Caki2 (cell line): ENCODE measurements at places on chromosomes 4 and X. TPM values are rescaled to one million over a fixed set of nuclear protein-coding genes. Genes with fewer than 3 reads are reported as not detected.

Gene KLHL34
- total RNA-seq = not detected in 2 replicates

Gene TMPRSS11E
- total RNA-seq = 0.96 TPM in 1 of 2 replicates, not detected in the other

Gene HDX
- 1.7 and 2.1 TPM in 2 replicates for total RNA-seq

Gene PABPC1L2A
- not detected in 2 replicates for total RNA-seq

Gene SCFD2
- 15.4 and 19.0 TPM in 2 replicates for total RNA-seq

Gene EXOC1L
- not detected in 2 replicates for total RNA-seq

Gene PRDM8
- 1.2 and 2.3 TPM in 2 replicates for total RNA-seq

Gene ADH1B
- total RNA-seq = not detected in 2 replicates

Gene FRMD7
- not detected in 2 replicates for total RNA-seq

DNA sequence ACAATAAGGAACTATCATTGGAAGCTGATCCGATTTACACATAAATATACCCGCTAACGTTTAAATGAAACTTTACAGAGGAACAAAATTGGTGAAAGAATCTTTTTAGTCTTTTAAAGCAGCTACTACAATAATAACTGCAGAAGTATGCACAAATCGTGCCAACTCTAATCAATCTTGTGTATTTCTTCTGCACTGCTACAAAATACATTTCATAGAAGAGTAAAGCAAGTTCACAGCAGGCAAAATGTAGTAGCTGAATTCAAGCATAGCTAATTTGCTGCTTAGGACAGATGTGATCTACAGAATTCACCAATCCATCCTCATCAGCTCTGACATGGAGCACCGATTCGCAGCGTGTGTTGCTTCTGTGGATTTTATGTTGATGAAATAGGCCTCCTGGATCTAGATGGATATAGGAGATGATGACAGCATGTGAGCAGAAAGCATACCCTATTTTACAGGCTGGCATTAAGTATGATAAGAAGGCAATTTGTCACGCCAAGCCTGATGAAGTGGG is 367.3 kb upstream of the FGF13 start:
- no peak for DNase-seq

DNA sequence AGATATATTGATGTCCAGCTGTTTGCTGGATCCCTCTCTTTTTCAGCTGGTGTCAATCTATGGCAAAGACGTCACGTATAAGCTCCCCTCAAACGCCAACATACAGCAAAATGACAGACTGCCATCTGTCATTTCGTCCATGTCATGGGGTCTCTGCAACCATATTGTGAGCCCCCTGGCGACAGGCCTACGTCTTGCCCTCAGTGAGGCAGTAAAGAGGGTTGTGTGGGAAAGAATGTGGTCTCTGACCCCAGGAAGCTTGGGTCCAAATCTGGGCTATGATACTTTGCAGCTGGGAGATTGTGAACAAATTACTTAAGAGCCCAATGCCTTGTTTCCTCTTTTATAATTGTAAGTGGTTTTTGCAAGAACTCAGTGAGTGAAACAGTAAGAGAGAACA is 7.4 kb downstream of the SUPT20HL2 start:
- DNase-seq = no peak

- DNase-seq = no peak
Observed at GRCh38 chr4:78065508-78066192, 8.5 kb downstream of the FRAS1 start.

GRCh38 chr4:174474457-174475075 is 47.7 kb downstream of the HPGD start:
- no peak for DNase-seq

- DNase-seq = no peak
Observed at GRCh38 chr4:140330311-140330900, 43.0 kb upstream of the SCOC start.

DNA sequence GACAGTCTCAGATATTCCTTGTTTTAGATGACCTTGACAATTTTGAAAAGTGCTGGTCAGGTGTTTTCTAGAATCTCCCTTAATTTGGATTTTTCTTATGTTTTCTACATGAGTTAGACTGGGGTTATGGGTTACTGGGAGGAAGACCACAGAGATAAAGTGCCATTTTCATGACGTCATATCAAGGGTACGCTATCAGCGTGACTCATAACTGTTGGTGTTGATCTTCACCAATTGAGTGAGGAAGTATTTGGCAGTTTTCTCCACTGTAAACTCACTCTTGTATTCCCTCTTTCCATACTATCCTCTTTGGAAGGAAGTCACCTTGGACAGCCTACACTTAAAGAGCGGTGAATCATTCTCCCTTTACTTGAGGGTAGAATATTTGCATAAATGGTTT is 56.9 kb downstream of the MAGEC1 start:
- DNase-seq = no peak

GRCh38 chrX:76434103-76434741 is 6.7 kb downstream of the MAGEE1 start:
- no peak for DNase-seq

- DNase-seq = peak; percentile 39
Observed at GRCh38 chrX:7147413-7147977, at the start of gene STS. TSS of gene STS (plus strand) at chrX:7147712. CDS start at chrX:7253200, 105,488 bp downstream.

DNA sequence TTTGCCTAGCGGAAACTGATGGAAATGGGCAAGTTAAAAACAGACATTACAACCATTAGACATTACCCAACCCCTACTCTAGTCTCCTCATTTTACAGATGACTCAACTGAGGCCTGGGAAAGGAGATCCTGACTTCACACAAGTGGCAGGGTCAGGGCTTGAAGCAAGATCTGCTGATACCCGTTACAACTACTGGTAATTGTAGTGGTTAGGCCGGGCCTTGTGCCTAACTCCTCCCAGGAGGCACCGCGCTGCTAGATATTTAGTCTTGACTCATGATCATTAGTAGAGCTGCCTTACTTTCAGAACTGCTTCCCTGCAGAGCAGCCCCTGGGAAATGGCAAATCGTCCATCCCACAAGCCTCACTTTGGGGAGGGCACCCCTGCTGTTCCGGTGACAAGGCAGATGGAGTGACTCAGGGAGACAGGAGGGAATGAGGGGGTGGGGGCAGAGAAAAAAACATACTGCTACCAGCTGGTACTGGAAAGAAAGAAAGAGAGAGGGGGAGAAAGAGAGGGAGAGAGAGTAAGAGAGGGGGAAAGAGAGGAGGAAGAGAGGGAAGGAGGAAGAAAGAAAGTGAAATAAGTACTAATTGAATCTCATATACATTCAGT is 12.2 kb downstream of the ARHGEF6 start:
- peak; percentile 84 for DNase-seq

GRCh38 chr4:102589743-102590142 is 88.6 kb downstream of the NFKB1 start:
- DNase-seq = no peak

DNA sequence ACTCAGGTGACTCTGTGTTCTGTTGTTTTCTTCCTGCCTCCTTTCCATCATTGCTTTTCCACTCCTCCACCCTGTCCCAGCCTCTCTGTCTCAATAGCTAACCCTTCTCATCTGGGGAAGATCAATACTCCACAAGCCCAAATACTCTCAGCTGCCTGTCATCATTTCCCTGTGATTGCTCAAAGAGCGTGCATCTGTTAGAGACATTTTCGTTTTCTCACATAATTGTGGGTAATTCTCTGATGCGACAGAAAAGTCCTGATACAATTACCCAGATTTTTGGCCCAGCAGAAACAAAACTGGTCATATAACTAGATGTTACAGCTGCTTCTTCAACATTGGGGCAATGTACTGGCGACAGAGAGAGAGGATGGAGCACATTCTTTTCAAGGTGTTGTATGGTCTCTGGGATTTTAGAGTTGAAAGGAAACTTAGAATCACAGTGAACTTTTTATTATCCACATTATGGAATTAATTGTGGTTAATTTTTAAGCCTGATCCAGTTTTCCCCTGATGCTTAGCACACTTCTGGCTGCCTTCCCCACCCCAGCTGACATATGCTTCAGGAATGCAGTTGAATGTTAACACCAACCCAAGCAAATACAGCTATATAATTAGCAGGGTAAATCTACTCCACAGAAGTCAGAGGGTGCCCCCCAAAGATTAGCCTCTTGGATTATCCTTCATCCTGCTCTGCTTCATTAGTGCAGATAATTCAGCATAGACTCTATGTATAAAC is 171.4 kb upstream of the ANXA3 start:
- DNase-seq = peak; percentile 44

GRCh38 chrX:121671649-121672048 is 624.2 kb downstream of the GLUD2 start:
- no peak for DNase-seq

- no peak for DNase-seq
Observed at GRCh38 chrX:136029766-136030165, 44.5 kb downstream of the SLC9A6 start.

DNA sequence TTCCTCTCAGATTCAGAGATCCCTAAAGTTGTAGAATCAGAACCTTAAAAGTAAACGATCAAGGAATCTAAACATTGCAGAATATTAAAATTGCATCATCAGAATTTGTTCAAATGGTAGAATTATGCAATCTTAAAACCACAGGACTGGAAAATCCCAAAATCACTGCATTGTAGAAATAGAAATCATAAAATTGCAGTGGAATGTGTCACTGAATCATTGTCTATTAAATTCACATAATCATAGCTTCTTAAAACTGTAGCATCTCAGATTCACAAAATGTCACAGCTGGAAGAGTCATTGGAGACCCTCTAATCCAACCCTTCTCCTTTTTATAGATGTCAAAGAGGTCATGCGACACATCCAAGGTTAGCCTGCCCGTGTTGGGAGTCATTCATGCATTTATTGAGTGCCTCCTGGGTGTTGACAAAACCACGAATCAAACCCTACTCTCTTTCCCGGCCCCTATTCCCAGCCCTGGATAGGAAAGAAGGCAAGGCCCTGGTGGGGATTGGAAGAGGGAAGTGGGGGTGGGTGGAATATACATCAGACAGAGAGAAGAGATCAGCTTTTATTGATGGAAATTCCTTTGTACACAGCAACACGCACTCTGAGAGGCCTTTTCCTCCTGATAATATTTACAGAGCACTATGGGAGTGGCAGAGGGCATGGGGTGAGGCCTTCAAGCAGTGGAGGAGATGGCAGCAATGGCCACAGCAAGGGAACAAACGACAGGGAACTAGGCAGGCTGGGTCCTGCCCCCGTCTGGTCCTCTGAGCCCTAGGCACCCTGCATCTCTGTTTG is 15.4 kb downstream of the IQSEC2 start:
- DNase-seq = peak; percentile 18

DNA sequence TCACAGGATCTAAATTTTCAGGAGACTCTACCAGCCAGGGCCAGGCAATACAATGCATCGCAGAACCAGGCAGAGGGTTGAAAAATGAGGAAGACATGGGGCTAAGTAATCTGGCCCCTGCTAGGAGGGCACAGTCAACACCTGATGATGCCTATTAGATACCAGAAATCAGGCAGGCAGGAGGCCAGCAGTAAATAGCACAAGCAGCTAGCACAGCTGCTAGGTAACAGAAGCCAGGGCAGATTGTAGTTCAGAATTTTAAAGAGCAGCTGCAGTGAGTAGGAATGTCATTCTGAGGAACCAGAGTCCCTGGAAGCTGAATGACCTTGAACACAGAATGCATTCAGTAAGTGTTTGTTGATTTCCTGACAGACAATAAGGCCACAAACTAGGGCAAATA is 38.8 kb upstream of the TRPC5OS start:
- no peak for DNase-seq

DNA sequence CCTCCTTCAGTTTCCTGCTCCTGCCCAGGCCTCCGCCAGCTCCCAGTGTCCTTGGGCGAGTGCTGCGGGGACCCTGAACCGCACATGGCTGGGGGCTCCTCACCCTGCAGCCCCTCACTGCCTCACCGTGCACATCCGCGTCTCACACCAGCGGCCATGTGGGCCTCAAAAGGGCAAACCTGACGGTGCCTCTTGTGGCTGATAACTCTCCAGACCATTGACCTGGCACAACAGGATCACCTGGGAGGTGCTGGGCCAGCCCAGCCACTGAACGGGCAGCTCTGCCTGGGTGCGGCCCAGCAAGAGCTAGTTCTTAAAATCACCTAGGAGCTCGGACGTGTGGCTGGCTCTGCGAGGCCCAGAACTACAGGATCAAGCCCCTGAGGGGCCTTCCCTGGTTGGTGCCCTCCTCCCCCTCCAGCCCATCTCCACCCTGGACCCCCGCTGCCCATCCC is 4.1 kb upstream of the S100P start:
- peak; percentile 35 for DNase-seq

DNA sequence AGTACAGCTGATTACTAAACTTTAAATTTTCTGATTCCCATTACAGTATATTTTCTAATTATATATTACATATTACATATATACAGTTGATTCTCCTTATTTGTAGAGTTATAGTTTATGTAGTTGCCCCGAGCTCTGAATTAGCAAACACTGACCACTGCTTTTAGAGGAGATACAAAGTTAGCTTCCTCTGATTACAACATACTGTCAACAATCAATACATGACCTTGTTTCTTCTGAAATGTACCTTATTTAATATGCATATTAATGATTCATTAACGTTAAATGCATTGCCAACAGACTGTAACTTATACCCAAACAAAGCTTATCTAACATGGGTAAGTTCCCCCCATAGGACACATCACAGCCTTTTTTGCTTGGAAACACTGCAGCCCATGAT is 81.5 kb downstream of the ATP10D start:
- no peak for DNase-seq

DNA sequence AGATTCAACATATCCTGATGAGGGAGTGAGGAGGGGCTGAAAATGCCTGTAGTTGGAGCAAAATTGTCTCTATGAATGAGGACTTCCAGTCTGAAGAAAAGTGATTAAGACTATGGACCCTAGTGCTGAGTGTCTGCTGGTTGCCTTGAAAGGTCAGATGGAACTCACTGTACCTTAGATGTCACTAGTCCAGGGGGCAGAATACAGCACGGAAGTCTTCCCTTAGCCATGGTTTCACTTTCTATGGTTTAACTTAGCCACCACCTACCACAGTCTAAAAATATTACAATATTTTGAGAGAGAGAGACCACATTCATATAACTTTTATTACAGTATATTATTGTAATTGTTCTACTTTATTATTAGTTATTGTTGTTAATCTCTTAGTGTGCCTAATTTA is 223.1 kb downstream of the FMR1NB start:
- DNase-seq = no peak

GRCh38 chrX:137234651-137235402 is 201.0 kb upstream of the GPR101 start:
- DNase-seq = no peak

DNA sequence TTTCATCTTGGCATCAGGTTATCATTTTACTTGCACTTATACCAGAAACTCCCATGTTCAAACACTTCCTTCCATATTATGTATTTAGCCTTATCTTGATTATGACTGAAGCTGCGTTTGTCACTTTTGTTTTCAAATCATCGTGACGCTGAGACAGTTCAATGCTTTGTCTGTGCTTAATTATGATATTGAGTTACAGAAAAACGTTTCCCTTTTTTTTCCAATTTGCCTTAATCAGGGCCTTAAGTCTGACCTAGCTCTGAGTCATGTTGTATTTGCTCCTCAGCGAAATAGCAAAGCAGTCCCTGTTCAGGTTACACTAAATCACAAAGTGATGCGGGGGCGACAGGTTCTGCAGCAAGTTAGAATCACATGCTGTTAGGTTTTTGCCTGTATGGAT is 254.7 kb downstream of the AFF2 start:
- no peak for DNase-seq

DNA sequence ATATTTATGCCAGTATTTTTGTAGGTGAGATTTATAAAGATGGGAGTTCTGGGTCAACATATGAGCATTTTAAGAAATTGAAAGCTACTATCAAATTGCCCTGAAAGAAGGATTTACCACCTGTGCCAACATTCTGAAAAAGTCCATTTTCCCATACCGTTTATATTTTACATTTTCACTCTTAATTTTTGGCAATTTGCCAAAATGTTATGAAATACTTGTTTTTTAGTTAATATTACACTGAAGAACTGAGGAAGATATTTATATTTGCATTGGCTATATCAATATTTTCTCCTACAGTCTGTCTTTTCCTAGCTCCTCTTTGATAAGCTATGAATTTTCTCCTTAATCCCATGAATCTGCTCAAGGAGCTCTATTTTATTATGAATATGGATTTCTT is 52.4 kb downstream of the DCHS2 start:
- DNase-seq = no peak
